ENCODE measurements at places on chromosomes 16 and 17.

DNA sequence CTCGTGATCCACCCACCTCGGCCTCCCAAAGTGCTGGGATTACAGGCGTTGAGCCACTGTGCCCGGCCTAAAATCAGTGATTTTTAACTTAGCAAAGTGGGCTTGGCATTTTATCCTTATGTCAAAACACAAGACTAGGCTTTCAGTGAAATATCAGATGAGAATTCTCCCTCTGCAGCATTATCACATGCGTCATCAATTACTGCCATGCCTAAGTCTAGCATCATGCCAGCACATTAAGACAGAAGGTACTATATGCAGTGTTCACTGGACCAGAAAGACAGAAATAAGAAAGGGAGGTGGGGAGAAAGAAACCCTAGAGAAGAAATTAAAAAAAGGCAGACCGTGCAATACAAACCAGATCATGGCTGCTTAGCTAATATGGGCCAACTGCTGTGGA is 29.8 kb downstream of the GPATCH8 start:
- DNase-seq = no peak

DNA sequence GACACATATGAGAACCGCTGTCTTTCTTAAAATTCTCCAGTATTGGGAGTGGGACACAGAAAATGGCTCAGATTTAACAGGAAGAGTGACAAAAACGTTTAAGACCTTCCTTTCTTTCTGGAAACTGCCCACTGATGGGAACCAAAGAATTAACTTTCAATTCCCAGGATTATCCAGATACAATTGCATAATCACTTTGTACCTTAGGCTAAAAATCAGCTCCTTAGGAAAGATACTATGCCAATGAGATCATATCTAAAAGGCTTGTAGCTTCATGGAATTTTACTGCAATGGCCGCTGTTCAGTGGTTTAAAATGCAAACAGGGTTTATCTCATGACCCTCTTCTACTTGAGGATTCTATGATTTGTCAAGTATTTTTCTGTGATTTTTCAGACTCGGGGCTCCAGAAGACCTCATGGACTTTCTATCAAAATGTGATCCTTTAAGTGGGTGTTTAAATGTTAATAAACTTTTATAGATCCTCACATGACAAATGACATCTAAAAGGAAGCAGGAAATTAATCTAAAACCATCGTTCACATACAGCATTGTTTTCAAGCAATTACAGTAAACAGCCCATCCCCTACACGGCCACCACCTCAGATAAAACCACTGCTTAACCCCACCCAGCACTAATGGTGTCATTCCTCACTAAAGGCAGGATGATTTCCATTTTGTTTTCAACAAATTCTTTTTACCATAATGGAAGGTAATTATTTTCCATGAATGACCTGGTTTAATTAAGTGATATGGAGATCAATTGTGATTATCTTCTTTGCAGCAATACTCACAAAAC is 31.6 kb upstream of the ERN1 start:
- DNase-seq = no peak

GRCh38 chr17:41492351-41492750 is 2.6 kb upstream of the KRT36 start:
- DNase-seq = no peak

- no peak for DNase-seq
Observed at GRCh38 chr17:7203391-7203790, 16.2 kb downstream of the DLG4 start.

- DNase-seq = no peak
Observed at GRCh38 chr17:27575096-27575911, 55.7 kb upstream of the LGALS9 start.

GRCh38 chr16:85785927-85786326 is 13.4 kb downstream of the EMC8 start:
- DNase-seq = no peak

DNA sequence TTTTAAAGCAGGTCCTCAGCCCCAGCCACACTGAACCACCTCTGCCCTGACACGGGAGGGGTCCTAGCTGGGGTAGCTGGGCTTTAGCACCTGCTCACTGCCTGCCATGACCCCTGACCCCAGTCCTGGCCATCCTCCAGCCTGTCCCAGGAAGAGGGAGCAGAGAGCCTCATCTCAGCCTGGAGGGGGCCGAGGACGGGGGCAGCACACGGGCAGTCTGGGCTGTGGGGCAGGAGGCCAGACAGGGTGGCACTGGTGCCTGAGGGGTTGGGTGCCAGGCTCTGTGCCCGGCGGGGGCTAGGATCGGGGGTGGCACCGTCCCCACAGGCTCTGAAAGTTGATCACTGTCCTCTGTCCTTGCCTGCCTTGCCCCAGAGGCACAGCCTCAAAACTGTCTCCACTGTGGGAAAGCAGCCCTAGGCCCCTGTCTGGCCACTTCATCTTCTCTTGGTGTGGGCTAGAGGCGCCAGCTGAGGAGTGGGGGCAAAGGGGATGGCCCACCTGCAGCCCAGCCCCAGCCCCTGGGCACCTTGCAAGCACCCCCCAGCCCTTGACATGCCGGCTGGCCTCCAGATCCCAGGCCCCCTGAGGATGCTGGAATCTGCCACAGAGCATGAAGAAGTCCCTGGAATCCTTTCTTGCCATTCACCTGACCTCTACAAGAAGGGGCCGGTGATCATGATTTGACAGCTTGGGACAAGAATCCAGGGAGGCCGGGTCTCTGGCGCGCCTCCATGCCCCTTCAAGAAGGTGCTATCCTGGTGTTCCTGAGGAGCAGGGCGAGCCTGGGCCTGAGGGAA is 15.7 kb downstream of the ENDOV start:
- no peak for DNase-seq

GRCh38 chr17:77402159-77402731 is 261.5 kb downstream of the SEC14L1 start:
- no peak for DNase-seq

DNA sequence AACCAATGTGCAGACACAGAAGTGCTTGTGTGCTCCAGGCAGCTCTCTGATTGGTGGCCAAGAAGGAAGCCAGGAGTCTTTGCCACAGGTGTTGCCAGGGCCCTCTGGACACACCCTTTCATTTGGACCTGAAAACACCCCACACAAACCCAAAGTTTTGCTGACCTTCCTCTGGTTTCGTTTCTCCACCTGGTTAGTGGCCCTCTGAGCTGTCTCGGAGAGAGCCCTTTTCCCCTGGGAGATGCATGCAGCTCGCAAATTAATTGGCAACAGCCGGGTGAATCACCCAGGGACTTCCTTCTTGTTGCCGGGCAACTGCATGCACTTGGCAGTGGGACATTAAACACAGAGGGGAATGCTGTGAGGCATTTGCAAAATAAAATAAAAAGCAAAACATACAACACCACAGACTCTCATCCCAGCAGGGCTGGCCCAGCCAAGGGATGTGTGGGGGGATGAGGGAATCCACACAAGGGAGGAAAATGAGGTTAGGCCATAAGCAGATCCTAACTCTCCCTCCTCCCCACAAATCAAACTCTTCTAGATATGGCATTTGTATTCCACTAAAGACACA is 286.6 kb downstream of the SOX9 start:
- DNase-seq = no peak

Data from activated CD8-positive, alpha-beta memory T cell treated with anti-CD3 and anti-CD28 coated beads for 48 hours (primary cell).